Caudate nucleus (tissue), 63 donors: ENCODE measurements at places on chromosomes 7 and 10.
A peak's percentile ranks its signal among the peaks of the same experiment; 100 is the strongest.

- no peak for DNase-seq
These were observed 3.0 kb upstream of the CYP2W1 start for GRCh38 chr7:979886-980571.

DNA sequence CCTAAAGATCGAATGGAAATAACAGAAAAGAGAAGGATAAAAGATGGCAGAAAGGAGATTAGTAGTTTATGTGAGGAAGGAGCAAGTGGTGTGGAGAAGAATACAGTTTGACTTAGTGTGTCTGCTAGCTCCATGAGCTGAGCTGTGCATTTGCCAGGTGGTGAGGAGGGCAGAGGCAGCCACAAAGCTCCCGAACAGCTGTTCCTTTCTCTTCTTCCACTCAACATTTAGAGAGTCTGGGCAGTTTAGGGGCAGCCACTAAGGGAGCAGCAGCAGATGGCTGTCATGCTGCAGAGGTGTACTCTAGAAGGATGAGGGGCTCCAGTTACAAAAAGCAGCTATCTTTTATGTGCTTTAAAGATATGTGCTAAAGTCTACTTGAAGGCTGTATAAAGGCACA, 674.4 kb downstream of the GRM8 start:
- DNase-seq: no peak

DNA sequence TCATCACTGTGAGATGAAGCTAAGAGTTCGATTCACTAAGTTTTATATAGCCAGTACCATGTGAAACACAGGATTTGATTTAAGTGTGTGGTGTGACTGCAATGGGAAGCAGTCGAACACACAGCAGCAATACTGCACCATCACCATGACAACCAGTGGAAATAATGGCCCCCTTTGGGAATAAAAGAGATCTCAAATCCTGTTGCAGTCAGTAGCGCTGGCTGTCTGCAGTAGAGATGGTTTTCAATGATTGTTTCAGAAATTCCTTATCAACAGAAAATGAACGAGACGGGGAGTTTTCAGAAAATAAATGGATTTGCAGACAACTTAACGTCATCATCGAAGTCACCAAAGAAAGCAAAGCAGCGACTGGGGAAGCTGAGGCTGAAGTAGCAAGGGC, 91.0 kb downstream of the PTPRE start:
- DNase-seq: no peak

GRCh38 chr7:81527651-81528050, 242.2 kb downstream of the HGF start:
- no peak for DNase-seq

GRCh38 chr7:101173752-101174244, 6.3 kb downstream of the NAT16 start:
- no peak for DNase-seq

DNA sequence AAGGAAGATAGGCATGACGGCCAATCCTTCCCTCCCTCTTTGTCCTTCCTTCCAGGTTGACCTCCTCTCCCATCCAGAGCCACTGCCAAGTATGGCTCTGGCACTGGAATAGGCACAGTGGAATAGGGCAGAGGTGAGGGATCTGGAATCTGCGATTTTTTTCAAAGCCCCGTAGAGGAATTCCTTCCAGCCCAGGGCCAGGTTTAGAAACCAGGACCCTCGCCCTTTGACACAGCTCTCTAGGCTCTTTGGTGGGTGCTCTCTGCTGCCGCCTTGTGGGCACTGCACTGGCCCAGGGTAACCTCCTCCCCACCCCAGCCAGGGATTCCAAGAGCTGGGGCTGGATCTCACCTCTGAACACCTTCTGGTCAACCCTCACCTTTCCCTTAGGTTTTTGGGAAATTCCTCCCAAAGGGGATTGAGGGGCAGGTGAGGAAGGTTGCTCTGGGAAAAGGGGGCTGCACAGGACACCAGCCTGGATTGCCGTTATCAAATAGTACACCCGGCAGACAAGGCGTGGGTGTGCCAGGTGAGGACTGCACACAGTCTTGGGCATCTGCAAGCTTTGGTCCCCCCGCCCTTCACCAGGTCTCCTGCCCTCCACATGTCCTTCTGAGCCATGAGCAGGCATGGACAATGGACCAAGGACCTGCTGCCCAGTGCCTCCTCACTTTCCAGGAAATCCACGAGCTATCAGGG, 22.8 kb downstream of the C10orf105 start:
- DNase-seq: peak; percentile 31

DNA sequence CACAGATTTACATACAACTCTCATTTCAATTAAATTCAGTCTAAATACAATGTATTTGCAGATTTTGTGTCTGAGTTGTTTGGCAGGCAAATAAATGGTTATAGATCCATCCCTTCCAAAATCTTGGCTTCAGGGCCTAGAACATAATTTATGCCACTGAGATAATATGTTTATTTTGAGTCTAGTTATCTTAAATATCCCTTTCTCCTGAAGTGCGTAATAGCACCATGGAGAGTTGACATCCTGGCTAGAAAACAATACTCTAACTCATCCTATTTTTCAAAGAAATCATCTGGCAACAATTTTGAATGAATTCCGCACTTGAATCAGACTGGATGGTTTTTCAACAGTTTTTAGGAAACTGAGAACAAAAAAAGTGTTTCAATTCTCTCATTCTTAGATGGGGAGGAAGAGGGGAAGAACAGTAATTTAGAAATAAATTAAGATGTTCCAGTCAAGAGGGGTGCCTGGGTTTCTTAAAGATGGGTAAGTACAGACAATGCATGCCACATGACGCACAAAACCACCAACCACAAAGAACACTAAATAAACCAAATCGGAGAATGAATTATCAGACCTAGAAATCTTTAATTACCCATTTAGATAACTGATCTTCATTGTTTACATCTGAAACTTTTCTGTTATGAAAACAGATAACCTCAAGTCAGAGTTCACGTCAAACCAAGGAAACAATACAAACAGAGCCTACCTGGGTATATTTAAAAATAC, 228.7 kb upstream of the PTN start:
- no peak for DNase-seq

DNA sequence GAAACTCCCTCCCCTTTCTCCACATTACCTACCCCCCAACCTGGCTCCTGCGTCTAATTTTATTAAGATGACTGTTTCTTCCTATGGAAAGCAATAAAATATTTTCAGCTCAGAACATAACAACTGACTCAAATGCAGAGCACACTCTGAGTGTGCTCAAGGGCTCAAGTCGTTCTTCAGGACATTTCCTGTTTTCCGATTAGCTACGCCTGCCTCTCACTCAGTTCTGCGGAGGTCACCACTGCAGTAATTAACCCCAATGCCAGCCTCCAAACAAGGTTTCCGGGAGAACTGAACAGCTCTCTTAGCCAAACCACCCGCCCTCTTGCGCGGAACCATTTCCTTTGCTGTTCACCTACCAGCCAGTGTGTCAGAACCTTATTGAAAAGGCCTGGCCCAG, 19.3 kb downstream of the MYOF start:
- DNase-seq: no peak

GRCh38 chr7:93036149-93036640, 81.6 kb downstream of the SAMD9 start:
- DNase-seq: no peak

DNA sequence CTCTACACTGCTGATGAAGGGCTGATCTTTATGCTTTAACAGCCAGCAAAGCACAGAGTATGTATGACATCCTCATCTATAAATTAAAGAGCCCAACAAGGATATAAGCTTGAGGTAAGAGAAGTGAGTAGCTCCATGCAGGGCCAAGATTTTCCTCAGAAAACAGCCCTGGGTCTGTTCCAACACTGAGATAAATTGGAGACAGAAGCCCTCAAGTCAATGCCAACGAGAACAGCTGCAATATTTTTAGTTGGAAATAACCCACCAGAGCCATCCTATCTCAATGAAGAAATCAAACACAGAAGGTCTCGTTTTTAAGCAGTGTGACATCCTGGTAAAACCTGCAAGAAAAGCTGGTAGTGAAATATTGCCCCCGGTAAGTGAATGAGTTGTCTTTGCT, 297.0 kb upstream of the AUTS2 start:
- DNase-seq: no peak

DNA sequence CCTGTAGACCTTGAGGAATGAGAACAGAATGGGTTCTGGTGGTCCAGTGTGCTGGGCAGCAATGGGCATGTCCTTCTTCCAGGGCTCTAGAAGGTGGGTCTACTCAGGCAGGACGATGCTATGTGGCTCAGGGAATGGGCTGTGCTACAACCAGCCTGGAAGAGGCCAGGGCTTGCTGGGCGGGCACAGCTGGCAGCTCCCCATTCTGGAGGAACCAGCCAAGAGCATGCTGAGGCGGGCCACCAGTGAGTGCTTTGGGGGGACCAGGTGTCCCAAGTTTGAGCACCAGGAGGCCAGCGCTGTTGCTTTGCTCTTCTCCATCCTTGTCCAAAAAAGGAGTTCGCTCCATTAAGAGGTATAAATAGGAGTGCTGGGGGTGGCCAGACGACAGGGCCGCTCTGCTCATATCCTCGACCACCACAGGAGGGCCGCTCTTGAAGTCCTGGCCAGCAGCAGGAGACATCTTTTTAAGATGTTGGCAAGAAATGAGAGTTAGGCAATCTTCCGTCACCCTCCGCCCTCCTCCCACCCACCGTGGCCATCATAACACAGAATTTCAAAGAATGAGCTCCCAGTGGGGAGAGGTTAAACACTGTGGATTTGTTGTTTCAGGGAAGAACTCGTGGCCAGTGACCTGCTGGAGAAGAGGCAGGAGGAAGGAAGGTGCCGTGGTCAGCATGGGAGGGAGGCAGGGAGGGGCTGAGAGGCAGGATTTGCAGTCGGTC, 141.3 kb downstream of the GRK5 start:
- DNase-seq: no peak

DNA sequence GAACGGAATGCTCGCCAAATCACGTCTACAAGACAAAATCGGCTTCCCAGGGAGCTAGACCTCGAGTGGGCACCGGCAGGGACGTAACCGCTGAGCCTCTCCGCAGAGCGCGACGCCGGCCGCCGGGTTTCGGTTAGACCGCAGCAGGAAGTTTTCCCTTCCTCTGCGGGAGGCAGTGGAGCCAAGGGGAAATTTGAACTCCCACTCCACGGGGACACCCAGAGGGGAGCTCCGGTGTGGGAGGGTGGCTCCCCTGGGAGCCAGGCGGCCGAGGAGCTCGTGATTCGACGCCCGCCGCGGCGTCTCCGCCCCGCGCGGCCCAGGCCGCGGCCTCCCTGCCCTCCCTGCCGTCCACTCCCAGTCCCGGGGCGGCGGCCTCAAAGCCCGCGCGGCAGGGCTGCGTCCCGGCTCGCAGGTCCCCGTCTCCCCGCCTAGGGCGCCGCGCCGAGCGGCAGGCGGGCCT, 426 bp downstream of the SYPL1 start:
- no peak for DNase-seq

GRCh38 chr7:105224884-105225651, 163.7 kb downstream of the SRPK2 start:
- no peak for DNase-seq

DNA sequence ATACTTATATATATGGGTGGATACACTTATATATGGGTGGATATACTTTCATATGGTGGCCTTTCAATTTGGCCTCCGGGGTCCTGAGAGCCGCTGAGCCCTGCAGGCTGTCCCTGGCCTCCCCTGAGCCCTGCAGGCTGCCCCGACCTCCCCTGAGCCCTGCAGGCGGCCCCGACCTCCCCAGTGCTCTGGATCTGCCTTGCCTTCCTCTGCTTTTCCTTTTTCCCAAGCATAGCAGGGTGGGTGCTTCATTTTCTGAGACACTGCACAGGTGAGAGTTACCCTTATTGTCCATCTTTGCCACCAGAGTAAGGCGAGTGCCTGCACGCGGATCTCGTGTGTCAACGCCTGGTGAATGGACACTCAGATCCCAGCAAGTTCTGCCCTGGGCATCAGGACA, 106.6 kb downstream of the VIPR2 start:
- no peak for DNase-seq

- no peak for DNase-seq
These were observed 209.6 kb upstream of the SH2B2 start for GRCh38 chr7:102077081-102077480.

- DNase-seq: no peak
These were observed 3.8 kb upstream of the MKI67 start for GRCh38 chr10:128130051-128130450.

DNA sequence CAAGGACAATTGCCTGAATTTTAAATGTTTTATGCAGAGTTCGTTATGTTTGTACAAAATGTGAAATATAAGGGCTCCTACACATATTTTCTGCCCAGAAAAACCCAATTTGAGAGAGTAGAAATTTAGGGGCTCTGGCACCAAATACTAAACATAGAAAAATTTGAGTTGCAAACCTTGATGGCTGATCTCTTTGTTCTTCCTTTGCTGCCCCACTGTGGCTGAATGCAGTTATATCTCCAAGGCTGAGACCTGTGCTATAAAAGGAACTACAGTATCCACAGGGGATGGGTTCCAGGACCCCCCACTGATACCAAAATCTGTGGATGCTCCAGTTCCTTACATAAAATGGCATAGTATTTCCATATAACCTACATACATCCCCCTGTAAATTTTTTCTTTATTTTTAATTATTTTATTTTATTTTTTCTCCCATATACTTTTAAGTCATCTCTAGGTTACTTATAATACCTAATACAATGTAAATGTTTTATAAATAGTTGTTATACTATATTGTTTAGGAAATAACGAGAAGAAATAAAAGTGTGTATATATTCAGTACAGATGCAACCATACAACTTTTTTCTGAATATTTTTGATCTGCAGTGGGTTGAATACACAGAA, 22.5 kb downstream of the CFAP43 start:
- no peak for DNase-seq

- no peak for DNase-seq
These were observed 56.8 kb downstream of the MPP7 start for GRCh38 chr10:28246023-28246422.

GRCh38 chr7:131747658-131748232, 191.3 kb upstream of the PODXL start:
- no peak for DNase-seq

- no peak for DNase-seq
These were observed 1.4 kb downstream of the HECW1 start for GRCh38 chr7:43113622-43114457.

DNA sequence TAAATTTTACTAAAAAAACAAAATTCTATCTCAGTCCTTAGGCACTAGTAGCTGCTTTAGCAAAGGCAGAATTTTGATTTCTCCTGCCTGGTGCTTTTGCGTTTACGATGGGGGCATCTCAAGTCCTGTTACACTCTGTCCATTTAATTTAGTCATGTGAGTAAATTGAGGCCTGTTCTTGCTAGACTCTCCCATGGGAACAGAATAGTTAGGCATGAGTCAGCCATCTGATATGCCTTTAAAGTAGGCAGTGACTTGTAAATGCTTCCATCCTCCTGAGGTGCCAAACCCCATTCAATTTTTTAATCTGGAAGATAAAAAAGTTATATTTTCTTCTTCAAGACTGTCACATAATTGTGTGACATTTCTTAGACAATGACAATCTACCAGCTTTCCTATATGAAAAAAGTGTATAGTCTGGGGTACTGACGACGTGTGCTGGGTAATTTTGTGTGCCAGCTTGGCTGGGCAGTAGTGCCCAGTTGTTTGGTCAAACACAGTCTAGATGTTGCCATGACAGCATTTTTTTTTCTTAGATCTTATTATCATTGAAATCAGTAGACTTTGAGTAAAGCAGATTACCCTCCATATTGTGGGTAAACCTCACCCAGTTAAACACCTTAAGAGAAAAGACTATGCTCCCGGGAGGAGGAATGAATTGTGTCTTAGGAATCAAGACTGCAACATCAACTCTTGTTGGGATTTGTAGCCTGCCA, 603.4 kb downstream of the SORCS1 start:
- no peak for DNase-seq
